Posterior vena cava (tissue), 2 donors: ENCODE measurements at places on chromosomes 7 and 10. TPM values are rescaled to one million over a fixed set of nuclear protein-coding genes. Genes with fewer than 3 reads are reported as not detected.

The PRKCQ gene
- 0.38 TPM for total RNA-seq

The AKR1C4 gene
- total RNA-seq = not detected

The CHST3 gene
- total RNA-seq = 34.9 TPM

The KCTD7 gene
- total RNA-seq = 10.1 TPM

The AKR1C2 gene
- 27.1 TPM for total RNA-seq

The ANKRD22 gene
- total RNA-seq = 0.33 TPM

The RGR gene
- total RNA-seq = 0.38 TPM

The ADAM12 gene
- total RNA-seq = 2.2 TPM

The GRID1 gene
- 5.6 TPM for total RNA-seq

The INHBA gene
- 71.2 TPM for total RNA-seq

DNA sequence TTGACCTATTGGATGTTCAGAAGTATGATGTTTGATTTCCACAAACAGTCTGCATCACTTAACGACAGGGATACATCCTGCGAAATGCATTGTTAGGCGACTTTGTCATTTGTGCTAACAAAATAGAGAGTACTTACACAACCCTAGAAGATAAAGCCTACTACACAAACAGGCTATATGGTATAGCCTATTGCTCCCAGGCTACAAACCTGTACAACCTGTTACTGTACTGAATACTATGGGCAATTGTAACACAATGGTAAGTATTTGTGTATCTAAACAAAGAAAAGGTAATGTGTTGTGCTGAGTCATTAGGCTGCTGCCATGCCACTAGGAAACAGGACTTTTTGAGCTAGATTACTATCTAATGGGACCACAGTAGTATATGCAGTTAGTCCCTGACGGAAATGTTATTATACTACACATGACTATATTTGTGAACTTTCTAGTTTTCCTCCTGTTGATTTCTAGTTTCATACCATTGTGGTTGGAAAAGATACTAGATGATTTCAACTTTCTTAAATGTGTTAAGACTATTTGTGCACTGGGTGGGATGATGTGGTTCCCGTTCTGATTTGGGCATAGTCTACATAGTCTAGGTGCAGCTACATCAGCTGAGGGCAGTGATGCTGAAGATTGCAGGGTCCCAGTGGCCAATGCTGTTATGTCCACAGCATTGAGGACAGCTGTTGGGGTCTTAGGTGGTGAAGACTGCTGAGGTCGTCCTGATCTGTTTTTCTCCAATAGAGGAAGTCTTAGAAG is 161.7 kb downstream of the HTR7 start:
- no peak for DNase-seq

DNA sequence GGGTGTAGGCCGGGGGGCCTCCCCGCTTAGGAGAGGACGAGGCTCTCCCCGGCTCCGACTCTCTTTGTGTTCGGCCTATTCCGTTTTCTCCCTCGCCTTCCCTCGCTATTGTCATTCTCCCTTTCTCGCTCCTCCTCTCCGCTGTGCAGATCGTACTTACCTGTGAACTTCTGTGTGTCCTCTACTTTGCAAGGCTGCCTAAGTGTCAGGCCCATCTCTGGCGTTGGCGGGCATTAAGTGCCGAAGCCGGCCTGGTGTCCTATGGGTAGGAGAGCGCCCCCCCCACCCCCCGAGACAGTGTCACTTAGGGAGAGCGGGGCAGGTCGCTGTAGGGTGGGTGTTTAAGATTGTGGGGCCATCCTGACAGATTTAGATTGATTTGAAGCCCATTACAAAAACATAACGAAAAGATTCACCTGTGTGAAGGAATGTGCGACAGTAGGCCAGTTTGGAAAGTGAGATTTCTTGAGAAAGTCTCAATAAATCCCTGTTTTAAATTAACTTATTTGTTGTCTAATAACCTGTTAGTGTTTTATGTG is 579 bp downstream of the RBM33 start:
- DNase-seq = no peak

- no peak for DNase-seq
Observed at GRCh38 chr10:78292250-78292981, 258.8 kb downstream of the RPS24 start.

DNA sequence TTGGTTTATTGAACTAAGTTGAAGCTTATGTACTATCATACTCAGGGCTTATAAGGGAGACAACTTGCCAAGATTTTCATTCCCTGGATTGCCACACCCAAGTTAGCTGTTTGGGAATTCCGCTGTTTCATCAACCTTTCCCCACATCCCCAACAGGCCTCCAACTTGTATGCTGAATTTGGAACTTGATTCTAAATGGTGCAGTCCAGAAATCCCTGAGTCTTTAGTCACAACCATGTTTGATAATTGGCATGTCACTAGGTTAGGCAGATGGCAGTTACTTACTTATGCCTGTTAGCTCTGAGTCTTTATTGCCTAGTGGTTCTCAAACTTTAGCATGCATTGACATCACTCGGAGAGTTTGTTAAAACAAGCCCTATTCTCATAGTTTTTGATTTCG is 135.4 kb upstream of the PRPS1L1 start:
- no peak for DNase-seq

DNA sequence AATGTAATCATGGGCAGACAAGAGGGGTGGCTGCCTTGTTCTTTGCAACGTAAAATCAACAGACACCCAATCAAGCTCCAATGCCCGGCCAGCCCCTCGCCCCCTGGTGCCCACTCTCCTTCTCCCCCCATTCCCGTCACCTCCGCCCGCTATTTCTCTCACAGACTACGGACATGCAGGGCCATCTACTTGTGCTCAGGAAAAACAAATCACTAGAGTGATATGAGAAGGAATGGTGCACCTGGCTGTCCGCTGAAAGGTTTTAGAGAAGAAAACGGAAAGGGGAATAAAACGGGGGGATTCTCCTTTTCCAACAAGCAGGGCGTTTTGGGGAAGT is 396 bp downstream of the GRM8 start:
- no peak for DNase-seq

DNA sequence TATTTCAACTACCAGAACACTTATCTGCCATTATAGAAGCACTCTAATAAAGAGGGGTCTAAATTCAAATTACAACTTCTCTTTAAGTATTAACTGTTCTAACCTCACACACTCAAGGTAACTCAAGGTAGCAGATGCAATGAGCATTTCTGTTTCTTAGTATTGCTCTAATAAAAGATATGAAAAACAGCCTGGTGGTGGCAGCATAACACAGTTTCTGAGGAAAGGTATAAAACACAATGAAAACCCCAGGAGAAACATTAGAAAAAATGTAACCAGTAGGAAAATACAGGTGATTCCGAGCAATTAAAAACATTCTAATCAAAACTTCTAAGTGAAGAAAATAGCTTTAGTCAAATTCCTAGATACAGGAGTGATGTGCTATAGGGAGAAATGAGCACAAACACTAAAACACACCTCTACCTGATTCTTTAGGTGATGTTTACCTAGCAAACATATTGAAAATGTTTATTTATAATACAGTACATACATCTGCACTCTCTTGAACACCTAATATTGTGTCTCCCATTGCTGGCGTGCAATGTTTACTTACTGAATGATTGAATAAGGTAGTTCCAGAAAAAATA is 3.5 kb downstream of the MKRN1 start:
- no peak for DNase-seq

GRCh38 chr7:82507365-82507975 is 63.9 kb upstream of the CACNA2D1 start:
- DNase-seq = no peak

DNA sequence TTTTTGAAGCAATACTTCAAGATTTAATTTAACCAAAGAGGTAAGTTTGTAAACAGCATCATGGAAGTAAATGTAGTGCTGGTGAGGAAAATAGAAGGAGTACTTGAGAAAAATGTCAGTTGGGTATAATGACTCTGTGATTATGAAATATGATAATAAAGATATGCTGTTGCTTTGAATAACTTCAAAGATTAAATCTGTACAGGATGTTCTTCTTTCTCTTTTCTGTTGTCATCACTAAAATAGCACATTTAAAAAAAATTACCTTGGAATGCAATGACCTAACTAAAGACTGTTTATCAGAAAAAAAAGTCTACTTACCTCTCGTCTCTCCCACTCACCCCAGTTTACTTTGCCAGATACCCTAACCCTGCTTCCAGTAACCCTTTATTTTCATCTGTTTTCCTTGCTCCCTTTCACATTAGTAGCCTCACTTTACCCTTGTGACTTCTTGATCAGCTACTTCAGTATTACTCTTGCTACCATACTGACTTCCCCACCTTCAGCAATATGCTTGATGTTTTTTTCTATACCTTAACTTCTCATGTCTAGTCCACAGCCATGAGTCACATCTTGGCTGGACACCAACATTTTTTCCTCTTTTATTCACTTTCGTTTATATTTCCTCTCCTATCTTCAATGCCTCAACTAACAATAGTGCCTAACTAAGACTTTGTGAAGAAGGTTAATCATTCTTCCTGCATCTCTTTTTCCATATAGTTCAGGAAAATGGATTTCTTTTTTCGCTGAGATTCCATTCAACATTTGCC is 29.7 kb upstream of the TAS2R16 start:
- DNase-seq = no peak

DNA sequence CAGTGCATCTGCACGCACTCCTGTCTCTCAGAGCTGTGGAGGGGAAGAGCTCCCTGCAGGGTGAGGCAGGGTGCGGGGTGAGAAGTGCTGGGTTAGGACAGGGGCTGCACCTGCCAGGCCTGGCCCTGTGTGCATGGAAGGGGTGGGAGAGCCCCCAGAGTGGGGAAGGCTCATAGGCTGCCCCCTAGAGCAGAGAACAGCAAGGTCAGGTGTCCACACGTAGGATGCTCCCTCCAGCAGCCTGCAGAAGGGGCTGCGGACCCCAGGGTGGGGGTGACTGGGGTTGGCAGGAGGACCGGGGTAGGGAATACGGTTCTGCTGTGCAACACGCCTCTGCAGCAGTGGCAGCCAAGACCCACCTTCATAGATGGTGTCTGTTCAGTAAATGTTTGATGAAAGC is 208.6 kb downstream of the PTPRN2 start:
- DNase-seq = peak; percentile 75

DNA sequence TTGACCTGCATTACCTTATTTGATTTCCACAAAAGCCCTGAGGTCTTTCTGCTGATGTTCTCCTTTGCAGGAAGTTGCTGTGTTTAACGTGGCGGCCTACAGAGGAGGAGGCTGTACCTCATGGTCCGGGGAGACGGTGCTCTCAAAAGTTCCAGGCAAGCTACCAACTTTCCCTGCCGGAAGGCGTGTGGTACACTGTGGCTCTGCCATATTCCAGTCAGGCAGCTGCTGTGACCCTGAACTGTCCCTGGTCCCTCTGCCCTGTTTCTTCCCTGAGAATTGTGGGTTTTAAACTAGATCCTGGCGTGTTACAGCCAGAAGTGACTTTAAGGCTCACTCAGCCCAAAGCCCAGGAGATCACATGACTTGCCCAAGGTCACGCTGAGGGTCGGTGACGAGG is 139.2 kb downstream of the TEX36 start:
- no peak for DNase-seq

DNA sequence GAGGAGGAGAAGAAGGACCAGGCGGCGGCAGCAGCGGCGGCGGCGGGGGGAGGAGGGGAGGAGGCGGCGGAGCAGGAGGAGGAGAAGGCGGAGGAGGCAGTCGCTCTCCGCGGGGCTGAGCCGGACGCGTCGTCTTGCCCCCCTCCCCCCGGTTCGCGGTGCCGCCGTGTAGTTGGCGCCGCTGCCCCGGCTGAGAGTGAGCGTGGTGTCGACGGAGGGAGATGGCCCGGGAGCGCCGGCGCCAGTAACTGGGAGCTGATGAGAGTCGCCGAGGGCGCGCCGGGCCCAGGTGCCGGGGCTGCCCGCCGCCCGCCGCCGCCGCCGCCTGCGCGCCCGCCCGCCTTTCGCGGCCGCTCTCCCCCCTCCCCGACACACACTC is 257 bp downstream of the WAC start:
- no peak for DNase-seq

DNA sequence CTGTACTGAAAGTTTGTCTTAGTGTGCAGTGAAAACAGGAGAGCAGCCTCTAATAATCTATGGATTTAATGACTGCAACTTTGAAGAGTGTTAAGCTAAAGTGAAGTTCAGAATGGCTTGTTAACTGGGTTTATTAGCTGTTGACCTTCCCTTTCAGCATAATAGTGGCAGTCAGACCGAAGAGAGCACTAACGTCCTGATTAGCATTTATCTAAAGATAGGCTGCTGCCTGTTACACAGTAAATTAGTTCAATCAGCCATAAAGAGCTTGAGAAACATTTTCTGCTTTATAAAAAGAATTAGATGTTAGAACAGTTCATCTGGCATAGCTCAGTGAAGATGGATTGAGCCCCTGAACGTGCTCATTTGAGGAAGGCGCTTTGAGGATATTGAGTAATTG is 433.0 kb downstream of the AUTS2 start:
- no peak for DNase-seq

- DNase-seq = no peak
Observed at GRCh38 chr10:124173298-124173900, 80.0 kb upstream of the CHST15 start.
